ENCODE measurements at places on chromosomes 2 and 18.
A peak's percentile ranks its signal among the peaks of the same experiment; 100 is the strongest.

DNA sequence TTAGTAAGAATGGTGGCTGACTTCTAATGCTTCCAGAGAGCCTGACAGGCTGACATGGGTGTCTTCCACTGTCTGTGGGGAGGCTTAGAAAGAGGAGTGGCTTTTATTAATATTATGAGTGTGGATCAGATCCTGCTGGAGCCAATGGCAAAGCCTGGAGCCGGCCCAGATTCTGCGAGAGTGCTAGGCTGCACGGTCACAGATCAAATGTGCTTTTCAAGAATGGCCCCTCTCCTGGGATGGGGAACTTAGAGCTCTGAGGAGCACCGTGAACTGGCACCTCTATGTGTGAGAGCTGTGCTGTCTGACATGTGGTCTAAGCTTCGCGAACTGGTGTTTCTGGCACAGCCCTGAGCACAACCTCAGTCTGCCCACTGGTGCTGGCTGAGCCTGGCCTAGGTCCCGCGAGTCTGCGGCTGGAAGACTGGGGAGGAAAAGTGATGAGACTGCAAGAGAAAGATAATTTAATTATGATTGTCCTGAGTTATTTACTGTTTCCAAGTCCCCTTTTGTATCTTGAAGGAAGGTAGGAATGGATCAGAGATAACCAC lies 70.4 kb downstream of the ASAP2 start:
- no peak for DNase-seq

GRCh38 chr2:203510941-203511305 lies 24.2 kb downstream of the RAPH1 start:
- no peak for DNase-seq

- peak; percentile 92 for DNase-seq
Measured at GRCh38 chr2:147297820-147298219, 547.0 kb upstream of the ACVR2A start.

GRCh38 chr2:224440988-224441387 lies 39.1 kb upstream of the FAM124B start:
- no peak for DNase-seq

DNA sequence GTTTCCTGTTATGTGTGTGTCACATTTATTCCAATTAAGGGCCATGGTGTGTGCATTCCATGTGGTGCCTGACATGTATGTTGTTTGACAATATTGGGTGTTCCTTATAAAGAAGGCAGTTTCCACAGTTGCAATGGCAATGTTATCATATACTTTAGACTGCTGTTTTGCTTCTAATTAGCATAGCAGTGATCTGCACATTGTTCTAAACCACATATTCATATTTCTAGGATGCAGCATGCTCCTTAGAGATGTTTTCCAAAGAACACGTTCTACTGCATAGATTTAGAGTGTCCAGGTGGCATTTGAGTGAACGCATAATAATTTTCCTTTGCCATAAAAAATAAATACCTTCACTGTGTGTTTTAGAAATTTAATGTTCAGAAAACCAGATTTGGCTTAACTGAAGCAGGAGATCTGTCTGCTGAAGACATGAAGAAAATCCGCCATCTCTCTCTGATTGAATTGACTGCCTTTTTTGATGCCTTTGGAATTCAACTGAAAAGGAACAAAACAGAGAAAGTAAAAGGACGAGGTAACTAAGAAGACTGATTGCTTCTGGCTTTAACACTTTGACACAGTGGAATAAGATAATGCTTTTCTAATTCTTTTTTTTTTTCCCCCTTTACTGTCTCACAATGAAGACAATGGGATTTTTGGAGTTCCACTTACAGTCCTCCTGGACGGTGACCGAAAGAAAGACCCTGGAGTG lies 143.7 kb downstream of the ARHGAP28 start:
- no peak for DNase-seq

- no peak for DNase-seq
Measured at GRCh38 chr2:60230037-60230436, 323.4 kb downstream of the BCL11A start.

- no peak for DNase-seq
Measured at GRCh38 chr2:153584244-153584643, 105.7 kb upstream of the RPRM start.

DNA sequence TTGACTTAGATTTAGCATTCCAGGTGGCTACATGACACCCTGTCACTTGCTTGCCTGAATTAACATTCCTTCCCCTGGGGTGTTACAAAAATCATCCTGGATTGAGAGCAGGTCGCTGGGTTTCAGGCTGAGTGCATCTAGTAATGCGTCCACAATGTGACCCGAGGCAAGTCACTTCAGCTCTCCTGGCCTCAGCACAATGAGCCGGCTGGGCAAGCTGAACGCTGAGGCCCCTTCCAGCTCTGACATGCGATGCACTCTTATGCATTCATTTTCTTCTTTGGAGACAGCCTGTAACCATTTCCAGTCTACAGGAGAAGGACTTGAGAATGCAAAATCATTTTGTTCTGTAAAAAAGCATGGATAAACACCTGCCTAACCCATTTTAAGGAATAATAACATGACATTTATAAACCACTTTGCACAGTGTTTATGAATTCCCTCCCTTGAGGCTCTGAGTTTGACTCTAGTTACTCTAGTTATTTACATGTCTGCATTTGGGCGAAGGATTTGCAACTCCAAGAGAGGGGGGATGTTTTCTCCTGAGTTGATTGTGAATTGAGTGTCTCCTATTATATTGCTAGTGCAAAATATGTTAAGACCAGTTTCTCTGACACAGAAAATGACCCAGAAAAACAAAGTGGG lies 63.0 kb upstream of the CPO start:
- DNase-seq, result no peak

DNA sequence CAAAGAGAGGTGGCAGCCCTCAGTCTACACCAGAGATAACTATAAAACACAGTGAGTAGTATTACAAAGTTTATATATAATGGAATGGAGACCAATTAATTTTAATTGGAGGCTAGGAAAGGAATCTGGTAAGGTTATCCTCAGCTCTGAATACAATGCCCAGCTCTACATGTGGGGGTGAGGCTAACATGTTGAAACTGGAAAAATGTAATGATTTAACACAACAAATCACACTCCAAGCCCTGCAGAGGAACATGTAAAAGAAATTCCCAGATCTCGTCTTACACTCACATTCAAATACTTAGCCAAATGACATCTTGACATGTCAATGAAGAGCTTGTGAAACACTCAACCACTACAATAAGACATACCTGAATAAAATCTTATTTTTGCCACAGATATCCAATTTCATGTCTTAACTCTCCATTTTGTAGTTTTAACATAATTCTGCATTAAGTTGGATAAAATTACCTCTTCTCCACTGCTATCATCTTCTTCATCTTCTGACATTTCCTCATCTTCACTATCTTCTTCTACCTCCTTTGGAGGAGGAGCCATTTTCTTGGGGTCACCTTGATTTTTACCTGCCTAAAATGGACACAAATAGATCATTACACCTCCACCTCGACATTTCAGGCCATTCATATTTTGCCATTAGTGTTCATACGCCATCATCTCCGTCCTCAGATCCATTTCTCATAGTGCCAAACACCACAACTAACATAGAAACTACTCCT lies 1.4 kb downstream of the NCL start:
- DNase-seq, result no peak

DNA sequence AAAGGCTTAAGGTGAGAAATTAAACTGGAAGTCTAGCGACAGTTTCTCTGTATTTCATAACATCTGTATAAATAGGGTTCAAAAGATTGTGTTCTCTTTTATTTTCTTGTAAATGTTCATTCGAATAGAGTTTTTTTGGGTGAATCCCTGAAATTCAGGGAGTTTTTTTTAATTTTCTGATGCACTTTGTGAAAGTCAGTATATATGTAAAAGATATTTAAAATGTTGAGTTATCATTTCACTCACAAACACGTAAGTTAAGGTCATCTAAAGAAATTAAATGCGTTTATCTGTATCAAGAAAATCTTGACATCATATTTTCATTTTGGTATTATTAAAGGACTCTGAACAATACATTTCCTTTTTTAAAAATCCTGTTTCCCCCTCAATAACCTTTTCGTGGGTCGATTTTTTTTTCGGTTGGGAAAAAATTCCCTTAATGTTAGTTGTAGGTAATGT lies 3.4 kb downstream of the SP9 start:
- DNase-seq, result no peak

GRCh38 chr2:222792001-222792611 lies 68.7 kb upstream of the ACSL3 start:
- DNase-seq, result no peak

DNA sequence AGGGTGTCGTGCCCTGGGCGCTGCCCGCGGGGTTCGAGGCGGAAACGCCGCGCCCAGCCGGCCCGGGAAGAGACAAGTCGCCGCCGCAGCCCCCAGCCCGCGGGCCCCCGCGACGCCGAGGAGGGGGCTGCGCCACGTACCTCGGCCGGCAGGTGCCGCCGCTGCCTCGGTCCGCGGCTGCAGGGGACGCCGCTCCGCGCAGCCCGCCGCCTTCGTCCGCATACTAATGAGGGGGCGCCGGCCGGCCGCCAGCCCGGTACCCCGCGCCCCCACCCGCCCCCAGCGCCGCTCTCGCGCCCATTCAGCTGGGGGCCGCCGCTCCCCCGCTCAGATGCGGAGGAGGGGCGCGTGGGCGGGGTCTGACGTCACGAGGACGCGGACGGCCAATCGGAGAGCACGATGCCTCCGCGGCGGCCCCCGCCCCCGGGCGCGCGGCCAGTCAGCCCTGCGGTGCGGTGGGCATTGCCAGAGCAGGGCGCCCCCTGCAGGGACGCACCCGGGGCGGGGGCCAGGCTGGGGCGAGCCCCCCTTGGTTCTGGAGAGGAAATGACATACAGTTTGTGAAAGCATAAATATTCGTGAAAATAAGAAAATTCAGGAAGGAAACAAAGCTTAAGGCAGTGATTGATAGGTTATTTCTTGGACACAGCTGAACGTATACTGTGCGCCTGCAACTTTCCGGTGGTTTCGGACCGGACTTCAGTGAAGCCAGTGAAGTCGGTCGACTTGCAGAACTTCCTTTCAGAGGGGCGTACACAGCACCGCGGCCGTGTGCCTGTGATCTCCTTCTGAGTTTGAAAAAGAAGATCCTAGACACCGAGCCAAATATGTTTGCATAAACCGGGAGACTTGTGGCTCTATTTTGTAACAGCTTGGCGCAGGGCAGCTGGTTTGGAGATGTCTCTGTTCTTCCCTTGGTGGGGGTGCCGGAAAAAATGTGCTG lies at the start of gene ST3GAL5:
Gene ST3GAL5, minus strand, starts transcription at position 307 of the 943 bp plus-strand sequence. Its CDS starts 85 bp downstream, at position 222.
- DNase-seq, result peak; percentile 91

DNA sequence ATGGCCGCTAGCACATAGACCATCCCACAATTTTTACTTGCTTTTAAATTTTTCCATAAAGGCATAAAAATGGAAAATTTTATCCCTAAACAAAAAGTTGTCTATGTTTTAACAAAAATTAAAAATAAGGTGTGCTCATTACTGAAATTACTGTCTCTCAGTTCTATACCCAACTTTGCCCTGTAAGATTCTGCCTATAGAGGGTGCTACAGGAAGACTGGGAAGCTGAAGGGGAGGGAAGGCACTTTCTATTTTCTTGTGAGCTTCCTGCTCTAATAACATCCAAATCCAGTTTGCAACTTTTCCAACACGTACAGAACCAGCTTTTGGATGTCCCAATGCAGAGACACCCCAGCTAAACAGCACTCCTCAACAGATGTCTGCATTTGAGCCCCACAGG lies 666.9 kb downstream of the PLCL1 start:
- DNase-seq, result no peak

- DNase-seq, result no peak
Measured at GRCh38 chr2:141455211-141455826, 675.5 kb downstream of the LRP1B start.

DNA sequence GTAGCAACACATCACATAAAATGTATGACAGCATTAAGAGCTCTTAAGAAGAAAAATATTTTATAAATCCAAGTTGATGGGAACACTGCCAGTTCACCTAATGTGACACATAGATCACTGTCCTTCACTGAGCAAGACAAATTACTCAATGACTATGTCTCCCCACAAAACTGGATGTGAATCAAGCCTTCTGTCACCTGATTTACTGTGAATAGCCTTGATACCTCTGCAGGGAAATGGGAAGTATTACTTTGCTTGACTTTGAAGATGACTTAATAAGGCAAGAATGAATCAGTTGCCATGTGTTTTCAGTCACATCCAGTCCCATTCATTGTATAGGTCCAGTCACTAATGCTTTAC lies 94.6 kb downstream of the NYAP2 start:
- DNase-seq, result peak; percentile 1

DNA sequence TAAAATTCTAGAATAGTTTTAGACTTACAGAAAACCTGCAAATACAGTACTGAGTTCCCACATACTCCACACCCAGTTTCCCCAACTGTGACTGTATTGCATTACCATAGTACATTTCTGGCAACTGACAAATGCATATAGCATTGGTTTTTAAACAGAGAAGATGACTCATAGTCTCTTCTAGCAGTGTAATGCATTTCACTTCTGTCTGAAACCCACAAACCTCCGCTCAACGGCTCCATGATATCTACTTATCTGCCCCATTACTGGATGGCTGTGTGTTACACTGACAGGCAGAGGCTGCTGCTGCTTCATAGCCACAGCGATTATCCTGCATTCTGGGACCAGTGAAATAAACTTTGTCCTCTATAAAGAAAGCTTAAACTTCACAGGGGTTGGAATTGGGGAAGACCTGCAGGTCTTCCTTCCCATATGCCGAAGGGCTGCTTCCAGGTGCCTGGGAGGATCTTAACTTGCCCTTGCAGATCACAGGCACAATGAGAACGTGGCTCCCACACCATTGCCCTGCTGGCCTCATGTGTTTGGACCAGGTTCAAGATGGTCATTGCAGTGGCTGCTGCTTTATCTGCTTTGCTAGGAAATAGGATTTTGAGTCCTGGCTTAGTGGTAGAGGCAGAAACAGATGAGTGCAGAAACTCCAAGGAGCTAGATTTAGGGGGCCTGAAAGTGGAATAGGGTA lies 742.6 kb upstream of the HS6ST1 start:
- peak; percentile 26 for DNase-seq

DNA sequence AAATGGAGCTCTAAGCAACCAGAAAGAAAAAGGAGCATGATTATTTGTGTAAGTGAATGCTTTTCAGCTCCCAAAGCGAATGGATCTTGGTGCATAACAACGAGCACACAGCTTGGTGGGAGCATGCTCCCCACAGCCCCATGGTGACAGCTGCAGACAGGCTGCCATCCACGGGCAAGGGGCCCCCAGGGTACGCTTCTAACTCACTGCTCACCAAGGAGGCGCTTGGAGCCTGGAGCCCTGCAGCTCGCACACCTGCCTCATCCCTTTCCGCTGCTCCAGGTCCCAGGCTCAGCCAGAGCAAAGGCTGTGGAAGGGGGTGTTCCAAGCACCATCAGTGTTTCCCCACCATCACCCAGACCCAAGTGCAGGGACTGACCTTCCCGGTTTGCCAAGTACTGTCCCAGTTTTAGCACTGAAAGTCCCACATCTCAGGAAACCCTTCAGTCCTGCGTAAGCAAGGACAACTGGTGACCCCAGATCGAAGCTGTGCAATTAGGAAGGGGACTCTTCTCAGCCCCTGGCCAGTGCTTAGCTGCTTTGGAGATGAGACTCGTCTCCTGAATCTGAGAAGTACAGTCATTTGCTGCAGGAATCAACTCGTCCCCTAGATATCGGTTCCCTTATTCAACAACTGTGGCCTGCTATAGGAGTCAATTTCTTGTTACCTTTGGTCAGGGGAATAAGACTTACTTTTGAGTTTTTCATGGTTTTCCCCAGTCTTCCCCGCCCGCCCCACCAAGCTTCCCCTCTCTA lies 50.0 kb upstream of the ATG16L1 start:
- no peak for DNase-seq
